Stimulated activated CD4-positive, alpha-beta T cell treated with anti-CD3 and anti-CD28 coated beads, Interleukin-12 subunit alpha, Interleukin-12 subunit beta, amount 100 ng/mL, for 48 hours (primary cell): ENCODE measurements at places on chromosomes 6 and 20.

DNA sequence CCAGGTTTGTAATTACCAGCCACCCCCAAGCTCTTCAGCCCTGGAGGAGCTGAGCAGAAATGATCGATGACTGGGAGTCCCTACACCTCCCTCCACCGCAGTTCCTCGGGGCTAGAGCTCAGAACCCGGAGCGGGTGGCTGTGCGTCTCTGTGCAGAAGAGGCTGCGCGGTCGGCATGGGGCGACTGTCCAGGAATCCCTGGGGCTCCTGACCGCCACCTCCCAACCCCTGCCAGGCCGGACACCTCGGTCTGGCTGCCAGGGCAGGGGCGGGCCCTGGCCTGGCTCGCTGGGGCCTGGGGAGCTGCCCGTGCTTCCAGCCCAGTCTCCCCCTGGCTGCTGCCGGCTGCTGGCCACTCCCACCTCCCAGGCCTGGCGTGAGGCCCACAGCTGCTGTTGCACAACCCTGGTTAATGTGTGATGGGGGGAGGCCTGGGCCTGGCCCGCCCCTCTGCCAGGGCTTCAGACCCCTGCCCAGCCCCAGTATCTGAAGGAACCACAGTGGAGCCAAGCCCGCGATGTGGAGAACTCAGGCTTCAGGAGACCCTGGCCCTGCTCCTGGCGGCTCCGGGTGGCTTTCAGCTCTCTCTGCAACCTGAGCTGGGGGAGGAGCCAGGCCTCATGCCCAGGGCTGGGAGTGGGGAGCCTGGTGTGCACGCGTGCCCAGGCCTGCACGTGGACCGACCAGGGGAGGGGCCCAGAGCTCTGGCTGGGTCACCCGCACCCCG is 1.2 kb downstream of the SLC2A4RG start:
- DNase-seq, result no peak

GRCh38 chr6:43235841-43236240 is 6.6 kb upstream of the DNPH1 start:
- no peak for DNase-seq

GRCh38 chr6:30443657-30444450 is 45.5 kb upstream of the HLA-E start:
- DNase-seq, result no peak

- no peak for DNase-seq
Observed at GRCh38 chr6:2966347-2966746, 5.0 kb downstream of the SERPINB6 start.

GRCh38 chr6:40492187-40492586 is 95.0 kb downstream of the LRFN2 start:
- no peak for DNase-seq

DNA sequence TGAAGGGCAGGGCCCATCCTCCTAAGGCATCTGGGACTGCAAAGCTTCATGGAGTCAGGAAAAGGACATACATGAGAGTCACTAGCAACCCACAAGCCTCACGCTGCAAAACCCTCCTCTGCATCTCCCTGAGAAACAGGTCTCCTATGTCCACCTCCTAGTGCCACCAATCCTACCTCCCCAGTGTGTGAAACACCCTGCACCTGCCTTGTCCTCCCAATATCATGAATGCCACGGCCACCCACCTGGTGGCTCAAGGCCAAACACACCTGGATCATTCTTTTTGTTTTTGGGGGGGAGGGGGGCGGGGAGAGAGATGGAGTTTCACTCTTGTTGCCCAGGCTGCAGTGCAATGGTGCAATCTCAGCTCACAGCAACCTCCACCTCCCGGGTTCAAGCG is 90.5 kb downstream of the ZMYND8 start:
- DNase-seq, result no peak

- DNase-seq, result no peak
Observed at GRCh38 chr20:50613438-50614169, 77.7 kb downstream of the RIPOR3 start.

- DNase-seq, result peak; percentile 20
Observed at GRCh38 chr6:87210979-87211378, 55.6 kb downstream of the ZNF292 start.

GRCh38 chr20:38902601-38903000 is 23.6 kb upstream of the FAM83D start:
- no peak for DNase-seq

GRCh38 chr6:27130668-27131428 is 116.7 kb upstream of the PRSS16 start:
- no peak for DNase-seq

DNA sequence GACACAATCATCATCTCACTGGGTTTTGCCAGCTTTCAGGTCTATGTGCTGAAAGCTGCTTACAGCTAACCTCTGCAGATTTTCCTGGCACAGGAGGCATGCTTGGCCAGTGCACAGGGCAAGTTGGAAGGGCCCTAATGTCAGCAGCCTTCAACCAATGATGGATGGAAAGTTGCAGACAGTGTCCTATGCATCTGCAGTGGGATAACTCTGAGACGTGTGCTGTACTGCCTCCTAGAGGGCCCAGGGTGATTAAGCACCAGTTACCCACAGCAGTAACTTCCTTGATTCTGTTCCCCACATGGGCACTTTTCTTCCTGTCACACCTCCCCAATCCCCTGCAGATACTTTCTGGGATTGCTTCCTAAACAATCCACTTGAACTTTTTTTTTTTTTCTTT is 38.6 kb downstream of the OVOL2 start:
- no peak for DNase-seq

DNA sequence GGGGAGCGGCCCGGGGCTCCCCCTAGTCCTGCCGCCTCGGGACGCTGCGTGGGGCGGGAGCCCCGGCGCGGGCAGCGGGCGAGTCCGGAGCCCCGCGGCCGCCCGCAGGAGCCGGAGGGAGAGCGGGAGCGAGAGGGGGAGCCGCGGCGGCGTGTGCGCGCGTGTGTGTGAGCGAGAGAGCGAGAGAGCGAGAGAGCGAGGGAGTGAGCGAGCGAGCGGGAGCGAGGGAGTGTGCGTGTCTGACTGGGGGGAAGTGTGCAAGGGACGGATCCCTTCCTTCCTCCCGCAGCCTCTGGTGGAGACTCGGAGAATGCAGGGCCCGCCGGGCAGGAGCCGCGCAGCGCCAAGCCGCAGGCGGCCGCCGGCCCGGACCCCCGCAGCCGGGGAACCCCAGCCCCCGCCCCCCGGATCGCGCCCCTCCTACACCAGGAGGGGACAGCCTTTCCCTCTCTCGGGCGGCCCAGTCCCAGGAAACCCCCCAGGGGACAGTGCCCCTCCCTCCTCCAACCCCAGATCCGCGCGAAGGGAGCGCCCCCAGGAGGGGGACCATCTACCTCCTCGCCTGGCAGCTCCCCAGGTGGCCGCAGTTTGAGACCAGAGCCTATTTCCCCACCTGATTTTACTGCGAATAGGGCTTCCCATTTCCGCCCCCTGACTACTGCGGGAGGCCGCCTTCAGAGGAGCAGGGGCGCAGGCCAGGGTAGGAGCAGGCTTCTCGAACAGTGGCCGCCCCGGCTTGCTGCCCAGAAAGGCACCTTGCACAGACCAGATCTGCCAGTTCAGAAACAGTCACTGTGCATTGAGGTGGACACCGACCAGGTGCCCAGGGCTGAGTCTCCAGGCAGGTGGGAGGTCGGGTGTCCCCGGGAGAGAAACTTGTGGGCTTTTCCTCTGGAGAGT is at the start of gene CDH22:
Gene CDH22 (minus strand): TSS at position 241 of the 900 bp plus-strand sequence. CDS start 57,204 bp downstream, outside the sequence.
- peak; percentile 8 for DNase-seq

GRCh38 chr6:152380993-152381898 is 255.9 kb downstream of the SYNE1 start:
- DNase-seq, result no peak

DNA sequence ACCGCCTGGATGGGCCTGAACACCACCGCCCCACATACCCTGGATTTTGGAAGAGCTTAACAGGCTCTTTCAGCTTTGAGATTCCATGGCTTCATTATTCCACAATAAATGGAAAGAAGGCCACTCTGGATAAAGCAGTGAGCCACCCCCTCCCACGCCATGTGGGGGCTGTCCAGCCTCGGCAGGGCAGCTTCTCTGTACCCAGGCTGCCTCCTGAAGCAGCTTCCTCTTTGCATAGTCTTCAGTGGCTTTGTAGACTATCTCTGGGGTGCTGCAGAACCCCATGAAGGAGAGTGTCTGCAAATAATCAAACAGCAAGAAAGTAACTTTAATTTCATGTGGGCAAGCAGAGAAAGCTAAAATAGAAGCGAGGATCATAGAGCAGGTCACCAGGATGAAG is 96.6 kb upstream of the NXT1 start:
- DNase-seq, result no peak

GRCh38 chr6:117534974-117535373 is 52.5 kb downstream of the DCBLD1 start:
- DNase-seq, result no peak

- no peak for DNase-seq
Observed at GRCh38 chr6:118202517-118202916, 295.5 kb downstream of the SLC35F1 start.

DNA sequence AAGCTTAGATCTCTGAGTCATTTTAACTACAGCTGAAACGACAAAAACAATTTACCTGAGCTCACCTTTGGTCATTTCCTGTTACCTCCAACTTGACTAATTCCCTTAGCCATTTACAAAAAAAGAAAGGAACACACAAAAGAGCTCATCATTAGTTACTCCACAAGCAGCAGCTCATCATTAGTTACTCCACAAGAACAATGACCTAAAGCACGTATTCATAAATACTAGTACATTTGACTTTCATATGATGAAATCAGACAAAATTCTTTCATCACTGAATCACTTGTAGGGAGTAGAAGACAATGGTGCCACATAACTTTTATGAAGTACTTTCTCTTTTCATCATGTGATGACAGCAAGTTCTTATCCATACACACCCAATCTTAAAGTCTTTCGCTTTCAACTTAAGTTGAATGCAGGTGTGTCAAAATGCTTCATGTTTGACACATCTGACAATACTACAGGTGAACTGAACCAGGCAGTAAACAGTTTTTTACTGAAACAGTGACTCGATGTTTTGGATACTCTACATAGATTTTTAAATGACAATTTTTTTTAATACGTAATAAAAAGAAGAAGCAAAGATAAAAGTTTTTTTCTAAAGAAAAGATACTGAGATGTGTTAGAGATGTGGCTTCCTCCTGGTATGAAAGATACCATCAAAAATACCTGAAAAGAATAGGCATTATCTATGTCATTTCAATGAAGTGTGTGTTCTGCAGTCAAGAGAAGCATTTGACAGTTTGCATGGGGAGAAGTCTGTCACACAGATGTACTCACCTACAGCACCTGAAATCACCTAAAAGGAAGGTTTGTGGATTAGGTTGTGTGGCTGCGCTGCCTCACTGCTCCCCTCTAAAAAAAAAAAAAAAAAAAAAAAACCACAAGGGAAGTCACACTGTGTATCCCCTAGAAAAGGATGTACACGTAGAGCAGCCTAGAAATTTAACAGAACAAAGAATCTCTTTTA is 109.1 kb downstream of the PRDM1 start:
- no peak for DNase-seq

DNA sequence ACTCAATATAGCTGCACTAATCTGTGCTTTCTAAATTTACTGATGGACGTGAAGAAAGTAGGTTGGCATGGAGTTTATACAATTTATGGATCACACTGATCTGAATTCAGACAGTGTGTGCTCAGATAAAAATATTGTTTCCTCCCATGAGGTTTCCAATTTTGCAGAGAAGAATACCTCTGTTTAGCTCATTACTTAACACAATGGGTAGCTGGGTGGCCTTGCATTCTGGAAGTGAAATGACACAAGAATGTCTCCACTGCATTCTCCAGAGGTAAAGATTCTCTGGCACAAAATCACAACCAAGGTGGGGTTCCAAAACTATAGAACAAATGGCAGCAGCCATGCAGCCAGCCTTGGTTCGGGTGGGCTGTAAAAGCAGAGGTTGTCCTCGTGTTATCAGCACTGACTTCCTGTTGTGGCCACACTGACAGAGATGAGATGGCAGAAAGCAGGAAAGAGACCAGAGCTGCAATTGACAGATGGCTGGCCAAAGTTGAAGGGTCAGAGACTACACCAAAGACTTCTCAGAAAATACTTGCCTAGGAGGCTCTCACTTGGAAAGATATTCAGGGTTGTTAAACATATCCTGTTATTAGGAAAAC is 50.2 kb downstream of the HDAC2 start:
- no peak for DNase-seq

- no peak for DNase-seq
Observed at GRCh38 chr20:19392344-19393130, 180.1 kb downstream of the SLC24A3 start.

GRCh38 chr20:18513208-18513607 is 5.5 kb downstream of the SEC23B start:
- no peak for DNase-seq

DNA sequence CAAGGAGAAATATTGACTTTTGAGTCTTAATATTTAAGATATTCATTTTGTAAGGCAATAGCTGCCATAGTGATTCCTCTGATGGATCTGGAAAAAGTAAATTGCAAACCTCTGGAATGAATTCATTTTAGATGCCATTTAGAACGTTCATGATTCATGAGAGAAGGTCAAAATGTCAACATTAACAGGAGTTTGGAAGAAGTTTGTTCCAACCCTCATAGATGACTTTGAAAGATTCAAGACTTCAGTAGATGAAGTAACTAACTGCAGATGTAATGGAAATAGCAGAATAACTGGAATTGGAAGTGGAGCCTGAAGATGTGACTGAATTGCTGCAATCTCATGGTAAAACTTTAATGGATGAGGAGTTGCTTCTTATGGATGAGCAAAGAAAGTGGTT is 100.9 kb upstream of the CCN2 start:
- no peak for DNase-seq

DNA sequence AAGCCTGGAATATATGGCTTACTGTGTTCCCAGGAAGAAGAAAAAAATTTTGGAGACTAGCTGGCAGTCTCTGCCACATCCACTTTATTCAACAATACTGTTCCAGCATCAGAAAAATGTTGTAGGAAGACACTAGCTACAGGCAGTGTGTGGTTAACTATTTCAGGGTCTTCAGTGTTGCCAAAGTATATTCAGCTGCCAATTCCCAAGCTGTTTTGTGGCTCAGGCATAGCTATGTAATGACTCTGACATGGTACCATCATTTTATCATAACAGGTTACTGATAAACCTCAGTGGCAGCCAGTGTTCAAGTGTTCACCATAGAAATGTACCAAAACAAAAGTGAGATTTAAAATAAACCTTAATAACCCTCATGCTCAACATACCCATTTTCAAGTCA is 503.1 kb downstream of the ADGRB3 start:
- DNase-seq, result no peak

GRCh38 chr20:44560229-44560628 is 22.1 kb upstream of the PKIG start:
- no peak for DNase-seq
